ENCODE measurements at places on chromosomes 7 and 10.

- DNase-seq: no peak
Measured at GRCh38 chr10:104897696-104898095, 256.6 kb downstream of the SORCS3 start.

DNA sequence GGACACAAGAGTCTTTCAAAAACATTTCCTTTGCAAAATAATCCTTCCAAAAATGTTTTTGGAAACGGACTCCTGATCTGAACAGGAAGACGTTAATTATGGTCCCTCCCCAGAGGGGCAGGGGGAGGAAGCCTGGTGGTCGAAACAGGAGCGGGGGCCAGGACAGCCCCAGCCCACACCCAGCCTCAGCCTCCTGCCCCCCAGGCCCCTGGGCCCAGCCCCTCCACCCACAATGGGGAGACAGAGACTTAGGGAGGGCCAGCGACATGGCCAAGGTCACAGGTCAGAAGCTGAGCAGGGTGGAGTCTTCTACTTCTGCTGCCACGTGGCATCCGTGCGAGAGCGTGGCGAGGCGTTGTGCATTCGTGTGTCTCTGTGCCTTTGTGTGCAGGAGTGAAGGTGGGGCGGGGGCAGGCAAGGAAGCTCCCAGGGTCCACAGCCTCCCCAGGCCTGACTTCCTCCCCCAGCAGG, 14.0 kb upstream of the GRIFIN start:
- DNase-seq: no peak

- no peak for DNase-seq
Measured at GRCh38 chr7:40402661-40403060, 267.9 kb downstream of the SUGCT start.

GRCh38 chr7:38222481-38223096, 44.5 kb downstream of the STARD3NL start:
- DNase-seq: no peak

GRCh38 chr10:129896860-129897200, 67.2 kb downstream of the EBF3 start:
- DNase-seq: no peak

- no peak for DNase-seq
Measured at GRCh38 chr7:104153287-104153686, 54.5 kb downstream of the ORC5 start.

- DNase-seq: no peak
Measured at GRCh38 chr10:78222096-78222790, 188.6 kb downstream of the RPS24 start.

GRCh38 chr10:77636282-77636966, 1.2 kb downstream of the KCNMA1 start:
- no peak for DNase-seq
